ENCODE measurements at places on chromosomes 12 and 14.
A peak's percentile ranks its signal among the peaks of the same experiment; 100 is the strongest.

GRCh38 chr12:95633049-95633731, 81.9 kb upstream of the USP44 start:
- H3K27ac ChIP-seq = peak overlapping the region; percentile 91
- H3K36me3 ChIP-seq = peaks cover 7% of the 10 kb centered on the region
- DNase-seq = peak; percentile 98
- no peaks in the 10 kb centered on the region for H3K27me3 ChIP-seq
- peaks cover 28% of the 10 kb centered on the region for H3K4me1 ChIP-seq

DNA sequence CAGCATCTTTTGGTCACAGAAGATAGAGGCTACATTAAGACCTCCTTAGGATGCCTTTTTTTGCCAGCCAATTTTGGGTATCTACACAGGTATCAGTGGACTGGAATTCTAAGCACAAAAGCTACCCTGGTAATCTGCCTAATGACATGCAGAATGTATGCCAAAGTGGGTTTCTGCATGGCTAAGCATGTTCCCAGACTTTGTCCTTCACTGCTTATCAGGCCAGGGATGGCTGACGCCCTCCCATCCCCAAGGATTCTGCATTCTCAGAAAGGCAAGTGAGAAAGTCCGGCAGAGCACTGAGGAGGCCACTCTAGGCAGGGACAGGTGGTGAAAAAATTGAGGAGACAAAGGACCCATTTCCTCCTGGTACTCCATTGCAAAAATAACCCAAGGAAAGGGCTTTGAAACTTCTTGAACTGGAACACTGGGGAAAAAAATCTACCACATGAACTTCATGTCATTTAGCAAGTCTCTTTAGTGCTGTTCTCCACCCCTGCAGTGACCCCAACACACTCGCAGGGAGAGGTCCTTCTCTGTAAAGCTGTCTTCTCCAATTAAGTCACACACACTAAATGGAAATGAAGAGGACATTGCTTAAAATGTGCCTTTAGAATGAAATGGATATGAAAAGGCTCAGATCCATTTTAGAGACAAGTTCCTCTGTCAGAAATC, 91.7 kb upstream of the MAX start:
- H3K36me3 ChIP-seq = no peaks in the 10 kb centered on the region
- DNase-seq = no peak
- H3K27me3 ChIP-seq = no peaks in the 10 kb centered on the region

GRCh38 chr14:74978416-74978947, 23.1 kb upstream of the PGF start:
- H3K4me1 ChIP-seq = peaks cover 6% of the 10 kb centered on the region
- H3K4me3 ChIP-seq = no peak overlapping the region
- H3K36me3 ChIP-seq = peaks cover 4% of the 10 kb centered on the region
- no peaks in the 10 kb centered on the region for H3K27me3 ChIP-seq
- DNase-seq = peak; percentile 29

- H3K4me1 ChIP-seq = peaks cover 17% of the 10 kb centered on the region
- peak overlapping the region; percentile 68 for H3K4me3 ChIP-seq
- H3K27ac ChIP-seq = peak overlapping the region; percentile 65
- no peaks in the 10 kb centered on the region for H3K36me3 ChIP-seq
Observed at GRCh38 chr12:6635375-6635855, 344 bp downstream of the LPAR5 start.

GRCh38 chr14:93955850-93956481, 20.4 kb downstream of the ASB2 start:
- peaks cover 21% of the 10 kb centered on the region for H3K4me1 ChIP-seq
- peaks cover 6% of the 10 kb centered on the region for H3K36me3 ChIP-seq
- no peak for DNase-seq
- no peak overlapping the region for H3K27ac ChIP-seq
- H3K4me3 ChIP-seq = no peak overlapping the region

DNA sequence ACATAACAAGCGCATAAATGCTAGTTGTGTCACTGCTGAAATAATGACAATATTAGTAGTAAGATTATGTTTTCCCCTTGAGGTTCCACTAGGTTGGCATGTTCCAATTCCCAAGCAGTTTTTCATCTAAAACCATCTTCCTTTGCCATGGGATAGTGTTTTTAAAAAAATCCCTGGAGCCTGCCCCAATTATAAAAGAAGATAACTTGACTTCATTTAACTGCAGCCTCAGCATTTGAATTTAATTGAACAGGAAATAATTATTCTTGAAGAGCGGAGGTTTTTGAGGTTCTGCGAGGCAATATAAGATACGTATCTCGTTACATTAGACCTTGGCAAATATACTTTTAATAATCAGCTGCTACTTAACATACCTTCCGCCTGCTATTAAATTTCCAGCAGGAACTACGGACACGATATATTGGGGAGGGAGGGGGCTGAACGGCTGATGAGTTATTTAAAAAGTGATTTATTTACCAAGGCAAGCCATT, 65.2 kb upstream of the HSPB8 start:
- DNase-seq = no peak
- no peak overlapping the region for H3K4me3 ChIP-seq
- H3K27ac ChIP-seq = no peak overlapping the region
- no peaks in the 10 kb centered on the region for H3K4me1 ChIP-seq

DNA sequence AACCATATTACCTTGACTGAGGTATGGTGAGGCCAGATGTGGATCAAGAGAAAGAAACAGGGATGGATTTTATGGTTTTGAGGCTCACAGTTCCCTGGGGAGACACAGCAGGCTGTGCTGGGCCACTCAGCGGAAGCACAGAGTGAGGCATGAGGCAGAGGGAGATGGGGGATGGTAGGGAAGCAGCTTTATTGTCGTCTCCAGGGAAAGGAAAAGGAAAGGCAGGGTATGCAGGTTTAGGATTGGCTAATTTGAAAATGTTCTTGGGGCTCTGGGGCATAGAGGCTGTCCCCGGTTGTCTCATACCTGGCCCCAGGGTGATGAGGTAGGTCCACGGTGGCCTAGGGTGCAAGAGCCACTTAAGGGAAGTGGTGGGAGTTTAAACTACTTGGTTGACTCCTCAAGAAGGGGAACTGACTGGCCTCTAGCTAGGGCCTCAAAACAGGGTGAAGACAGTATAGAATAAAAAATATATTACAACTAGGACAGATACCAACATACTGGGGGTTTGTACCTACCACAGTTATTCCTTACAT, 322.8 kb downstream of the RGS6 start:
- H3K27me3 ChIP-seq = no peaks in the 10 kb centered on the region
- DNase-seq = no peak
- H3K36me3 ChIP-seq = no peaks in the 10 kb centered on the region
- no peaks in the 10 kb centered on the region for H3K4me1 ChIP-seq

DNA sequence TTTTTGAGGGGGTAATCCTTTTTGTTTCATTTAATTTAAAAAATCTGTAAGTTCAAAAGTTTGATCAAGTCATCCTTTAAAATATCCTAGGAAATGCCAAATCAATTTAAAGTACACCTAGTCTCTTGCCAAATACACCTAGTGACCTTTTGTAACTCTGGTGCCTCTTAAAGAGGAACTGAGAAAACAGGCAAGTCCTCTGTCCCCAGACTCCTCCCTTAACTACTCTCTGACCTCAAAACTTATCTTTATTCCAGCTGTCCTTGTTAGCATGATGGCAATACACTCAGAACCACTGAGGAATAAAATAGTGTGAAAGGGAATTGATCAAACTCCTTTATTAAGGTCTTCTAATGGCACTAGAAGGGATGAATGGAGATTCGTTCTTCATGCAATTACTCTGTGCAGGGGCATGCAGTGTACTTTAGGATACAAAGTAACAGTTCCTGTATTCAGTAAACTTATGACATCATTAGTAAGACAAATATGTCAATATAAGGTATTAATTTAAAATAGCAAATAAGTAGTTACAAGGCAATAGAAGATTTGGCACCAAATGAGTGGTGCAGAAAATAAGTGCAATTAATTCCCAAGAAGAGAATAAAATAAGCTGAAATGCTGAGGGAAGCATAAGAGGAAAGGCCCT, 3.3 kb downstream of the FAR2 start:
- no peak overlapping the region for H3K27ac ChIP-seq
- no peaks in the 10 kb centered on the region for H3K36me3 ChIP-seq
- peaks cover 7% of the 10 kb centered on the region for H3K4me1 ChIP-seq
- no peak for DNase-seq

DNA sequence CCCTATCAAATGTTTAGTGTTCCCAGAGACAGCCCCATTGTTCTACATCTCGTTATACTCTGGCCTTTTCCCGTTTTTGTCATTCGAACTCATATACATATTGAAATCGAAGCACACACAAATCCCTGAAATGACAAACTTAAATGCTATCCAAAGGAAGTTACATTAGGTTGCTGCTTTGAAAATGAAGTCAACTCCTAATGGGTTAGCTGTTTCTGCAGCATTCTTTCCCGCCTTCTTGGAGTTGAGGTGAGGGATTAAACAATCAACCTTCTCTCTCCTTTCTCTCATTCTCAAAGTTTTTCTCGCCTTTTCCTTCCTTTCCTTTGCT, 642 bp upstream of the PHC1 start:
- H3K27me3 ChIP-seq = no peaks in the 10 kb centered on the region
- H3K4me3 ChIP-seq = peak overlapping the region; percentile 76
- peaks cover 6% of the 10 kb centered on the region for H3K36me3 ChIP-seq
- H3K27ac ChIP-seq = no peak overlapping the region
- H3K4me1 ChIP-seq = peaks cover 16% of the 10 kb centered on the region

DNA sequence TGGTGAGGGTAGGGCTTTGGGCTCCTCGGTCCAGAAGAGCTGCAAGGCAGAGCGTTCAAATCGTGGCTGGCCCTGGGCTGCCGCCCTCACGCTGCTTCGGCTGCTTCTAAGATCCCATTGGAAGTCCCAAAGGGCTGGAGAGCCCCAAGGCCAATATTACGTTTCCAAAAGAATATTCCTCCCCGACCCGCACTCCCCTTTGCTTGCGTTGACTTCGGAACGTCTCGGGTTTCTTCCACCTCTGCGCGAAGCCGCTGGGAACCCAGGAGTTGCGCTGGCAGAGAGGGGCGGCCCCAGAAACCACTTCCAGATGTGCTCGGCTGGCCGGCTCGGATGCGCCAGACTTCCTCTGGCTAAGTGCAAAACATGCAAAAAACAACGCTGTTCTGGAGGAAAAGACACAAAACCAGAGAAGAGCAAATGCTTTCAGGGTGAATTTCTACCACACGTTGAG, at the start of gene GLT8D2:
Gene GLT8D2, minus strand, starts transcription at position 285 of the 454 bp plus-strand sequence. CDS start 30,539 bp downstream, outside the sequence.
- H3K27me3 ChIP-seq = no peaks in the 10 kb centered on the region
- peak; percentile 52 for DNase-seq
- H3K4me1 ChIP-seq = peaks cover 18% of the 10 kb centered on the region
- H3K36me3 ChIP-seq = no peaks in the 10 kb centered on the region
- peak within 1 kb of the TSS; percentile 68 for H3K4me3 ChIP-seq

GRCh38 chr14:96091941-96092411, 52.8 kb downstream of the C14orf132 start:
- peaks cover 15% of the 10 kb centered on the region for H3K4me1 ChIP-seq
- H3K4me3 ChIP-seq = no peak overlapping the region

DNA sequence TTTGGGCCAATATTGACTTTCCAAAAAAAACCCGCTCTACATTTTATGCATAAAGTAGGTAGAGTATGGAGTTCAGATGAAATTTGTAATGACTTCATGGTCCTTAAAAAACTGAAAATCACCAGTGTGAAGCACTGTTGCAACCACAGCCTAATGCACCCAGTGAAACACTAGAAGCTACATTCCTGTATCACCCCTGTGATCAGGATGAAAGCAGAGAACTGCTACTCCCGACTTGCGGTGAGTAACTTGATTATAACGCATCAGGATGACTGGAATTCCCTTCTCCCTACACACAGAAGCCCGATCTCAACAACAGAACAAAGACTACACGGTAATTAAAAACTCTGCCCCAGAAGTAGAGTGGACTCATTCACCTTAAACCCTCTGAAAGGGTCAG, 33.8 kb downstream of the SPTB start:
- no peak for DNase-seq
- H3K27ac ChIP-seq = no peak overlapping the region
- H3K4me1 ChIP-seq = peaks cover 10% of the 10 kb centered on the region
- peaks cover 95% of the 10 kb centered on the region for H3K27me3 ChIP-seq
- H3K4me3 ChIP-seq = no peak overlapping the region
- no peaks in the 10 kb centered on the region for H3K36me3 ChIP-seq

DNA sequence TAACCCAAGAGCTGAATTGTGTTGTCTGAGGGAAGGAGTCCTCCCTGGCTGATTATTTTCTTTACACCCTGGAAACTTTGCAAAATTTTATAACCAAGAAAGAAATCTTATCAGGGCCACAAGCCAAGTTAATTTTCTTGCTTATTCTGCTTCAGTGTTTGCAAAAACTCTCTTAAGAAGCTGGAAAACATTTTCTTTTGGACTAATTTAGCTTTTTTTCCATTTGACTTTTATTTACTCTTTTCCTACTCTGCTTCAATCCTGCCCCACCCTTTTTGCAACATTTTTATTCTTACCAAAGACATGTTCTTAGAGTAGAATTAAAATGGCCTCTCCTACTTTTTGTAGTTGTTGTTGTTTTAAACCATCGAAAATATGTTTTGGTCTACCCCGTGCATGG, 378.7 kb downstream of the ZFP36L1 start:
- no peaks in the 10 kb centered on the region for H3K27me3 ChIP-seq
- H3K4me3 ChIP-seq = no peak overlapping the region
- H3K4me1 ChIP-seq = peaks cover 5% of the 10 kb centered on the region
- peaks cover 7% of the 10 kb centered on the region for H3K36me3 ChIP-seq

GRCh38 chr12:482061-482460, 22.3 kb downstream of the B4GALNT3 start:
- H3K4me1 ChIP-seq = no peaks in the 10 kb centered on the region
- no peak overlapping the region for H3K27ac ChIP-seq
- H3K27me3 ChIP-seq = peaks cover 48% of the 10 kb centered on the region
- no peak overlapping the region for H3K4me3 ChIP-seq
- H3K36me3 ChIP-seq = no peaks in the 10 kb centered on the region

DNA sequence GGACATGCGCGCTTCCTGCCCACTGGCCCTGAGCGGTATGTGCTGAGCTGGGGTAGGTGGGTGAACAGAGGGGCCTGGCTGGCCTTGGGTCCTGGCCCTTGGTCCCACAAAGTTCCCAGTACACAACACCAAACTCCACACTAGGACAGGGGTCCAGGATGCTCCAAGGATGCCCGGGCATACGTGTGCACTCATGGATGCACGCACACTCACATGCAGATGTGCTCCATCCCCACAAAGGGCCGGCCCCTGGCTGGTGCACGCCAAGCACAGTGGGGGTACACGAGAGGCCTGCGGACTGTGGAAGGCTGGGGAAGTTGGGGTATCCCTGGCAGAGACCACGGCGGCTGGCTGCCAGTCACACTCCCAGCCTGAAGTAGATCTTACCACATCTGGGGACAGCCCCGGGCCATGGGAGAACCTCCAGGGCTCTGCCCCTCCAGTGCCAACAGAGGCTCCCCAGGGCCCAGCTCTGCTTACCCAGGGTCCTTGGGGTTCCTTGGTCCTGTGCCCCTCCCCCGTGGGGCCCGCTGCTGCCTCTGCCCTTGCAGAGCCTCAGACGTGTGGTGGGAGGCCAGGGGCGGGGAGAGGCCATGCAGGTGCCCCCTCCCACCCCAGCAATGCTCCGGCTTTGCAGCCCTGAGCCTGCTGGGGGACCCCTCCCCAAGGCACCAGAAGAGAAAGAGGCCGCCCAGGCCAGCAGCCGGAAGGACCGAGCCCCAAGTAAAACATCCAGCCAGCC, 24.0 kb upstream of the NUDT14 start:
- H3K36me3 ChIP-seq = peaks cover 13% of the 10 kb centered on the region
- peaks cover 9% of the 10 kb centered on the region for H3K27me3 ChIP-seq
- no peak overlapping the region for H3K4me3 ChIP-seq
- peaks cover 6% of the 10 kb centered on the region for H3K4me1 ChIP-seq
- DNase-seq = no peak
